ENCODE measurements at places on chromosomes 3 and 15.

DNA sequence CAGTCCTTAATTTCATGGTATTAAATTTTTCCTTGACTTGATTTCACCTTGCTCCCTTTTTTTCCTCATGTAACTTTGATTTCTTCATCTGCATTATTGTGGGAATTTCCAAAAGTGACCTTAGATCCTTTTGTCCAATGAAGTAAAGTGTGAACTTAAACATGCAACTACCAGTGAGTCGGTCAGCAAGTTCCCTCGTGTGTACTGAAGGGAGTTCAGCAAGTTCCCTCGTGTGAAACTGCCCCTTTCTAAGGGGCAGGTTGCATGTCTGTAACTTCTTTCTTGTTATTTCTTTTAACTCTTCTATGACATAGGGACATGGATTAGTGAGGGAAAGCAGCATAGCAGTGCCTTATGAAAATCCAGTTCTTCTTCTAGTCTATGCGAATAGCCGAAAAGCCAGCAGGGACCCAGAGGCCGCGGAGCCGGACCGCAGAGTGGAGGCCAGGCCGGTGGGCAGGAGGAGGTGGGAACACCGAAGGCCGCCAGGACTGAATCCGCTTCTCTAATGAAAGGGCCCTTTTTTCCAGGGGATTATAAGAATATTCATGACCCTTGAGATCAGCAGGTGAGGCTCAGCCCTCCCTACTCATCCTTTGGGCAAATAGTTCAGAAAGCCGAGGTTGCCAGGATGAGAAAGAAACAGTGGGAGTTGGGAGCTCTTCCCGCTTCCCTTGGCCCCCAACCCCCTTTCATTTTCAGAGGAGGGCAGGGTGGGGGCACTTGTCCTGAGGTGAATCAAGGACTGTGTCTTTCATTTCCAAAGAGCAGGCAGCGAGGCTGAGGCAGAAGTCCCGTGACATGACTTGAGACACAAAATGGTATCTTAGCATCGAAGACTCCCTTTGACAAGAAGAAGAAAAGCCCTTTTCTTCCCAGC, 117.5 kb downstream of the OPA1 start:
- no peak for DNase-seq

DNA sequence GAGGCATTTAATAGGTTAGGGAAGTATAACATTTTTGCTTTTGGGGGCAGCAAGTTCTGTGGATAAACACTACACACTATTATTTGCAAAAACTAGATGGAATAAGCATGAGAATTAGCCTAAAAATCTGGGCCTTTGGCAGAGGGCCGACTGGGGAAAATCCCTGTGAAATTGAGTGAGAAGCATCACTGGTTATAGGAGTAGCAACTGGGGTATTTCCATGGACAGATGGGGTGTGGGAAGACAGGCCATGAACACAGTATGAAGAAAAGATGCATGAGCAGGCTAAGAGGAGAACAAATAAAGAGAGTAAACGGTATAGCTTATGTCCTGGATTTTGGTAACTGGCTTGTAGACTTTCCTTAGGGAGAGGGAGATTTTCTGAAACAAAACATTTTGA, 32.9 kb upstream of the CSPG5 start:
- DNase-seq, result no peak

DNA sequence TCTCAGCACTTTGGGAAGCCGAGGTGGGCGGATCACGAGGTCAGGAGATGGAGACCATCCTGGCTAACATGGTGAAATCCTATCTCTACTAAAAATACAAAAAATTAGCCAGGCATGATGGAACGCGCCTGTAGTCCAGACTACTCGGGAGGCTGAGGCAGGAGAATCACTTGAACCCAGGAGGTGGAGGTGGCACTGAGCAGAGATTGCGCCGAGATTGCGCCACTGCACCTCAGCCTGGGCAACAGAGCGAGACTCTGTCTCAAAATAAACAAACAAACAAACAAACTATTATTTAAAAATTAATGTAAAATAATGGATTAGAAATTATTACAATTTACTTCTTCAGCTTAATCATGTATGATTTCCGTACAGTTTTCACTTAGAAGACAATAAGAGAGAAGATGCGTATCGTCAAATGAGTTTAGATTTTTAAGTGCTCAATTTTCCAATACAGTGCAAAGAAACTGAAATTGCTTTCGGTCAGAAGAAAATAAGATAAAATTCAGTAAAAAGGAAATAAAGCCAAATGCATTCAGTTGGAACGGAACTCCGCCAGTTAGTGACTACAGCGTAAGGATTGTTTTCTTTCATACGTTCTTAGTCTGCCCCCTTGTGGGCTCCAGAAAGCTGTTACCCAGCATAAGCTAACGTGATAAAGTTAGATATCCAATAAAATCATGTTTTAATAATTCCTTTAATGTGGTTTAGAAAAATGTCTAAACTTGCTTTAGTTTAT, 24.8 kb downstream of the AADAC start:
- peak; percentile 93 for DNase-seq

- no peak for DNase-seq
Measured at GRCh38 chr3:70488816-70489215, 176.4 kb upstream of the MDFIC2 start.

- DNase-seq, result peak; percentile 53
Measured at GRCh38 chr3:48039487-48040190, 23.4 kb upstream of the MAP4 start.

- no peak for DNase-seq
Measured at GRCh38 chr3:98739266-98739665, 23.9 kb upstream of the ST3GAL6 start.

DNA sequence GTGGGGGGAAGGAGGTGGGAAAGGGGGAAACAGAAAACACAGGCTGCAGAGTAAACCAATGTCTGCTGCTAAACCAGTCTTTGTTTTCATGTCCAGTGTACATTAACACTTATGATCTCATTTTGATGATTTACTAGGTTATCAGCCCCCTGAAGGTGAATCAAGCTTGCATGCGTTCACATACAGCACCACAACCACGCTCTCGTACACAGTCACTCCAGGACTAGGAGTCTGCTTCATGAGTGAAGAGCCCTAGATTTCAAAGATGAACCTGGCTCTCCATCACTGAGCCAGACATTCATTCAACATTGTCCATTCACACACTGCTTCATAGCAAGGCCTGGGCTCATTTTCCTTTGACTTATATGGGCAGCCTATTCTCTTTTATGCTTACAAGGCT, 51.7 kb upstream of the TRIM59 start:
- no peak for DNase-seq

DNA sequence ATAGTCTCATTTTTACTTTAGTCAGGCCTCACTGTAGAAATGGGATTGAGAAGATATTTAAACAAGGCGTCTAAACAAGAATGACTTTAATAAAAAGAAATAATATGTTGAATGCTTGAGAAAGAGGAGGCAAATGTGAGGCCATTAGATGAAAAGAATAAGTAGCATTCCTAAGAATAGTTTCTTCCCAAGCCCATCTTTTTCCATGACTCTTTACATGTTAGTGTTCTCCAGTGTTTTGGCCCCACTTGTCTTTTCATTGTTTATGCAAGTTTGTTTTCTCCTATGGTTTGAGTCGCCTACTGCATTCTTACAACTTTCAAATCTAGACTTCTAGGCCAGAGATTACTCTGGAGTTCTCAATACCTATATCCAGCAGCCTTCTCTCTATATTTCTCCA, 39.0 kb downstream of the TSC22D2 start:
- no peak for DNase-seq

GRCh38 chr3:37450561-37450960, 276.2 kb upstream of the LRRFIP2 start:
- no peak for DNase-seq

GRCh38 chr3:9673082-9673481, 23.8 kb downstream of the MTMR14 start:
- no peak for DNase-seq

DNA sequence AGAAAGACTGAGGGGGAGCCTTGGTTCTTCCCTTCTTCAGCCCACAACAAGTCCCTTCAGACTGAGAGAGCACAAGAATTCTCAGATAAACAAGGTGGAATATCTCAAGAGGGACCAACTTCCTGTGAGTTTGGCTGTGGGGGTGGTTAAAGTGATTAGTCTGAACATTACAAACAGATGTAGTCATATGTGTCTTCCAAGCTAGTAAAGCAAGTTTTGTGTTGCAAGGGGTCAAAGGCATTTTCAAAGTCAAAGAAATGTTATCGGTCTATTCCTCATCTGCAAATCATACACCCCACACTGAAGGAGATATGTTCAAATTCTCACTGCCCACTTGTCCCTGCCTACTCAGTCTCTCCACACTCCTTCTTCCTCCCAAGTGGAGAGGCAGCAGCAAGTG, 242.5 kb downstream of the FAM43A start:
- no peak for DNase-seq

GRCh38 chr3:100993309-100993708, at the start of gene ABI3BP:
ABI3BP (minus strand) TSS chr3:100993421; CDS start chr3:100993384, 37 bp downstream.
- DNase-seq, result peak; percentile 66

GRCh38 chr3:77137559-77137958, 97.7 kb downstream of the ROBO2 start:
- DNase-seq, result no peak

- DNase-seq, result no peak
Measured at GRCh38 chr15:70328679-70329115, 231.0 kb upstream of the TLE3 start.

DNA sequence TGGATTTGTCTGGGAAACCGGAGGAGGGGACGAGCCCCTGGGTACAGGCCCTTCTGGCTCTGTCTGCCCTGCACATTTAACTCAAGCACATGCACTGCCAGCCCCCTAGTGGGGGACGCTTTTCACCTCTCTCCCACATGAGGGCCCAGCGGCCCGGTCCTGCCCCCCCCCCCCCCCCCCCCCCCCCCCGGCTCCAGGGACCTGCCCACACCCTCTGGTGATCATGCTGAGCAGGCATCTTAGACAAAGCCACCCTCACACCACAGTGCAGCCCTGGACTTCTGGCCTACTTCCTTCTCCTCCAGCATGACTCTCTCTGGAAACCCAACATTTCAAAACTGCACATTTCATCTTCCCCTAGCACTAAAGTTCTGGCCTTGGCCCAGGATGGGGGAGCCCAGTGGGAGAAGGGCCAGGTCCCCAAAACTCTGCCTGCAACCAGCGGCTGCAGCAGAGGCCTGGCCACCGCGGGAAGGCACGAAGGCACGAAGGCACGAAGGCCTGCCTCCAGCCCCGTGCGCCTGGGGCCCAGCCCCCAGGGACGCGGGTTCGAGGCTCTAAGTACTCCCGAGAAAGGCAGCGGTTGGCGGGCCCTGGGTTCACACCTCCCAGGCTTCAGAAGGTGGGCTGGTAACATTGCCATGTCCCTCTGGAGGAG, 14.1 kb downstream of the KLF15 start:
- DNase-seq, result peak; percentile 41

DNA sequence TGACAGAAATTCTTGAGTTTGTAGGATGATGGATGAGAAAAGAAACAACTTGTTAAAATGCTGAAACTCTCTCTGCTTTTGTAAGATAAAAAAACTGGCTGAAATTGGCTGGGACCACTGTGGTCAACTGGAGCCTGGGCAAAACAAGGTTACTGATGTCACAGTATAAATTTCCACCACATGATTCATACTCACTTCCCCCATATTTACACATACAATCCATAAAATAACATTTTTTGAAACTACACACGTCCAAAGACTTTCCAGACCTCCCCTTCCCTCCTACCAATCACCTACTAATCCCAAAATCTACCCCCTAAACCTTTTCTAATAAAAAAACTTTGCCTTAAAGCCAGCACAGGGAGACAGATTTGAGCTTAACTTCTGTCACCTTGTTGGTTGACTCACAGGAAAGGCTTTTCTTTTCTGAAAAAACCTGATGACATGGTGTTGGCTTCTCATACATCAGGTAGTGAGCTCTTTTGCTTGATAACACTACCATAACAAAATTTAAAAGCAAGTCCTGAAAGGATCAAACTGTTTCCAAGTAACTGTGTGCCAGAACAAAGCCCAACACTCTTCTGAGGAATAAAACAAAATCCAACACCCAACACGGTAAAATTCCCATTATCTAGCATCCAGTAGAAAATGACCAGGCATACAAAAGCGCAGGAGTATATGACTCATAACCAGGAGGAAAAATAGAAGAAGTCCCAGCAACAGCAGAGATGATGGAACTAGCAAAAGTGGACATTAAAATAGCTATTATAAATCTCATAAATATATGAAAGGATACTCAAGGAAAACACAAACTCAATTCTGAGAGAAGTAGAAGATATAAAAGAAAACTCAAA, 87.3 kb upstream of the SNRK start:
- DNase-seq, result no peak

GRCh38 chr3:74390121-74390877, 224.2 kb downstream of the CNTN3 start:
- DNase-seq, result no peak

GRCh38 chr3:165212580-165212979, 16.4 kb upstream of the SLITRK3 start:
- no peak for DNase-seq

DNA sequence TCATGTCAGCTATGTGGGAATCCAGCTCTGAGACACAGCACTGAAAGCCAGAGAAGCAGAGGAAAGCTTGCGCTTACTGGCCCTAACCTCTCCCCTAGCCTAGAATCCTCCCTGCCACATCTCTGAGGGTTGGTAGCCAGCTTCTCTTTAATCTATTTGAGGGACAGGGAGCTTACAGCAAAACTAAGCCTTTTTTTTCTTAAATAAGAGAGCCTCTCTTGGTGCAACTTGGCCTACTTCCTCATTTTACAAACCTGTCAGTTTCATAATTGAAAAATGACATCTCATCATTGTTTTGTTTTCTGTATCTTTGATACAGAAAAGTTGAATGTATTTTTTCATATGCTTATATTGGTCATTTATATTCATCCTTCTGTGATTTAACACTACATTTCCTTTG, 193.9 kb downstream of the ZNF621 start:
- peak; percentile 81 for DNase-seq

DNA sequence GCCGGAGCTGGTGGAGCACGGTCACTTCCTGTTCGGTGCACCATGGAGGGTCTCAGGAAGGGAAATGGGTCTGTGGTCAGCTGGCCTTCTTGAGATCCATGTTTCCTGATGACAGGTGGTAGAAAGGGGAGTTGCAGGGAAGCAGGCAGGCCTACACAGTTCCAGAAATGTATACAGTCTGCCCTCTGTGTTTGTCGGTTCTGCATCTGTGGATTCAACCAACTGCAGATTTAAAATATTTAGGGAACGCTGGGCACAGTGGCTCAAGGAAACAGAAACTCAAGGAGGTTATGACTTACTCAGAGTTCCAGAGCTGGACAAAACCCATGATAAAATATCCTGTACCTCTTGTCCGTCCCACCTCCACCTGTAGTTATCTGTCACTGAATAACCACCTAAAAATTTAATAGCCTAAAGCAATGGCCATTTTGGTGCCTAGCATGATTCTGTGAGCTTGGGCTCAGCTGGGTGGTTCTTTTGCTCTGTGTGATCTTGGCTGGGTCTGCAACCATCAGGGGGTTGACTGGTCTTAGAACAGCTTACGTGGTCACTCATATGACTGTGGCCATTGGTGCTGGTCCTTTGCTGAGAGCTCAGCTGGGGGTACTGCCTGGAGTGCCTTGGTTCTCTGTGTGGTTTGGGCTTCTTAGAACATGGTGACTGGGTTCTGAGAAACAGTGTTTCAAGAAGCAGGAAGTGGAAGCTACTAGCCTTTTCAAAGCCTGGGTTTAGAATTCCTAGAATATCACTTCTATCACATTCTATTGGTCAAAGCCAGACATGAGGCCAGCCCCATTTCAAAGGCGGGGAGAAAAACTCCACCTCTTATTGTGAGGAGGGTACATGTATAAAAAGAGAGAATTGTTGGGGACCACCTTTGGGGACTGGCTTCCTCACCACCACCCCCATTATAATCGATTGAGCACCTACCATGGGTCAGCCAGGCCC, 239.7 kb upstream of the BHLHE40 start:
- DNase-seq, result peak; percentile 90

All from hematopoietic multipotent progenitor cell treated with erythropoietin and hydrocortisone succinate and interleukin-3 and kit ligand, for 4 days (in vitro differentiated cells).